CD4-positive, alpha-beta T cell treated with Interleukin-17A for 1 hour (primary cell): ENCODE measurements at places on chromosomes 3 and 15.

- DNase-seq: no peak
Measured at GRCh38 chr15:70342554-70343548, 245.1 kb upstream of the TLE3 start.

GRCh38 chr3:146970236-146970635 is 365.1 kb upstream of the PLSCR5 start:
- DNase-seq: no peak

- DNase-seq: no peak
Measured at GRCh38 chr15:68775671-68776476, 44.8 kb downstream of the ANP32A start.

DNA sequence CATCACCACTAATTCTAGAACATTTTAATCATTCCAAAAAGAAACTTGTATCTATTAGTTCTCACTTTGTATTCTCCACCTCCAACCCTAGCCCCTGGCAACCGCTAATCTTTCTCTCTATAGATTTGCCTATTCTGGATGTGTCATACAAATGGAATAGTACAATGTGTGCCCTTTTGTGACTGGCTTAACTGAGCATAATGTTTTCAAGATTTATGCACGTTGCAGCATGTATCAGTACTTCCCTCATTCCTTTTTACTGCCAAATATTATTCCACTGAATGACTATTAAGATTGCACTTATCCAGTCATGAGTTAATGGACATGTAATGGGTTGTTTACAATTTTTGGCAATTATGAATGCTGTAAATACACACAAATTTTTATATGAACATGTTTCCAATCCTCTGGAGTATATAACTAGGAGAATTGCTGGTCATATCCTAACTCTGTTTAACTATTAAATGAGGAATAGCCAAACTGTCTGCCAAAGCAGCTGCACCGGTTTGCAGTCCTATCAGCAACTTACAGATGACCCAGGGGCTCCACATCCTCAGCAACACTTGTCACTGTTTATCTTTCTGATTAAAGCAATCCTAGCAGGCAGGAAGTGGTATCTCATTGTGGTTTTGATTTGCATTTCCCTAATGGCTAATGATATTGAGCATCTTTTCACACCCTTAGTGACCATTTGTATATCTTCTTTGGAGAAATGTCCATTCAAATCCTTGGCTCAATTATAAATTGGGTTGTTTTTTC is 42.9 kb downstream of the DCUN1D1 start:
- DNase-seq: peak; percentile 22

GRCh38 chr3:157695103-157695502 is 191.9 kb upstream of the VEPH1 start:
- no peak for DNase-seq
